ENCODE measurements at places on chromosomes 5 and 9.

DNA sequence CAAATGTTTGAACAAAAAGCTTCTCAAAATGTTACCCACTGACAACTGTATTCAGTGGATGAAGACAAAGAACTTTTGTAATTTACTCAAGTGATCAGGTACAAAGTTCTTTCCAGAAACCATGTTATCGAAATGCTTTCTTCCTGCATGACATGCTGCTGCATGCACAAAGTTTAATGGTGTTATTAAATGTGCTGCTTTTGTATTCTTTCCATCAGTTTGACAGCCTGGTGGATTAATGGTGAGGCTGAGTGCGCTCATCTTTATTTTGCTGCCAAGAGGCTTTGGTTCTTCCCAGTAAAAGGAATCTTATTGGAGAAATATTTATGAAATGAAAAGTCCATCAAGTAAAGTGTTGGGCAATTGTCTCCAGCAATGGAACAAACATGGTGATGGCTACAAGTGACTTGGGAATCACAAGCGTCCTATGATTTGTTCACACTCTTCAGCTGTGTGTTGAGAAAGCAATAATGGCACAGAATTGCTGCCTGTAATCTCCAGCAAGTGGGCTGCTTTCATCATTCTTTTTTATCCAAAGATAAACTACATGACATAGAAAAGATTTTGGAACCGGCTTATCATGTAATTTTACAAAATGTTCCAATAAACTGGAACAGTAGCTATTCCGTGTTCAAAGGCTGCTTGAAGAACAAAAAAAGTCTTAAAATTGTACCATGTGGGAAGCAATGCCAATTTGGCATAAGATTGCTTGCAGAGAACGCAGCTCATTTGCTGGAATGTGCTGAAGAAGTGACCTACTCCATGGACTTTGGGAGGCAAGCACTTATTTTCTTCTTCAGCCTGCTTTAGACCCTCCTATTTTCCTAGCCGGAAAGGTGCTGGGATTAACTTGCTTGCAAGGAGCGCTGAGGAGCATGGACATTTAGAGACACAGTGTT lies 153.1 kb downstream of the HSD17B3 start:
- DNase-seq = no peak

DNA sequence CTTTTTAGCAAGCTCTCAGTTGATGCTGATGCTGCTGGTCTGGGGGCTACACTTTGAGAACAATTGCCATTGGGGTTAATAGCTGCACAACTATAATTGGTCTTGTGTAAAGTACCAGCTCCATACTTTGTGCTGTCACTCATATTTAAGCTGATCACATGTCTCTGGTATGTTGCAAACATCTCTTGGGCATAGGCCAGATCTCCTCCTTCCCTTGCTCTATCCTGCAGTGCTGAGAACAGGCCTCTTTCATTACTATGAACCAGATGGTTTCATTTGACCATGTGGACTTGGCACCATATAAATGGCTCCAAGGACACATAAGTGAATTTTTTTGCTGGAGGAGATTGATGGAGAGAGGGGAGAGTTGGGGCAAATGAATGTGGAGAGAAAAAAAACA lies 48.4 kb downstream of the DMRT2 start:
- DNase-seq = no peak

- peak; percentile 14 for DNase-seq
Observed at GRCh38 chr5:157143127-157143971, 684 bp upstream of the MED7 start.

DNA sequence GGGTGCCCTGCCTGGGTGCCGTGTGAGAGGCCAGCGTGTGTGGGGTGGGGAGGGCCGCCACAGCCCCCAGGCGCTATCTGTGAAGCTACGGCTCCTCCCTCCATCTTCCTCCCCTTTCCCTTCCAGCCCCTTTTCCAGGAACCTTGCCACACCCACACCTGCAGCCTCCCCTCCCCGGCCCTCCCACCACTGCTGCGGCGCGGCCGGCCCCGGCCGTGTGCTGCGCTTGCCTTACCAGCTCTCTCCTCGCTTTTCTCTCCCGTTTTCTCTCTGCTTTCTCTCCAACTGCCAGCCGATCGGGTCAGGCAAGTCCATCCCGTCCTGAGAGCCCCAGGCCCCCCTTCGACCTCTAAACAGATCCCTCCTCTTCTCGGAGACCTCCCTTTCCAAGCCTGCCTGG lies 21.4 kb downstream of the GOLGA2 start:
- no peak for DNase-seq

- peak; percentile 72 for DNase-seq
Observed at GRCh38 chr5:57209316-57210040, 35.6 kb downstream of the GPBP1 start.

DNA sequence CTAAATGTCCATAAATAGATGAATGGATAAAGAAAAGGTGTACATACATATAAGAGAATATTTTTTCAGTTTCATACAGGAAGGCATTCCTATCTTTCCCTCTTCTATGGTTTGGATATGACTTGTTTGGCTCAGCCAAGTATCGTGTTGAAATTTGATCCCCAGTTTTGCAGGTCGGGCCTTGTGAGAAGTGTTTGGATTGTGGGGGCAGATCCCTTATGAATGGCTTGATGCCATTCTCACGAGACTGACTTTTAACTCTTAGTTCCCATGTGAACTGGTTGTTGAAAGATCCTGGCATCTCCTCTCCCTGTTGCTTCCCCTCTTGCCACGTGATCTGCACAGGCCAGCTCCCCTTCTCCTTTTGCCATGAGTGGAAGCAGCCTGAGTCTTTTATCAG lies 421.1 kb upstream of the FTMT start:
- peak; percentile 1 for DNase-seq

DNA sequence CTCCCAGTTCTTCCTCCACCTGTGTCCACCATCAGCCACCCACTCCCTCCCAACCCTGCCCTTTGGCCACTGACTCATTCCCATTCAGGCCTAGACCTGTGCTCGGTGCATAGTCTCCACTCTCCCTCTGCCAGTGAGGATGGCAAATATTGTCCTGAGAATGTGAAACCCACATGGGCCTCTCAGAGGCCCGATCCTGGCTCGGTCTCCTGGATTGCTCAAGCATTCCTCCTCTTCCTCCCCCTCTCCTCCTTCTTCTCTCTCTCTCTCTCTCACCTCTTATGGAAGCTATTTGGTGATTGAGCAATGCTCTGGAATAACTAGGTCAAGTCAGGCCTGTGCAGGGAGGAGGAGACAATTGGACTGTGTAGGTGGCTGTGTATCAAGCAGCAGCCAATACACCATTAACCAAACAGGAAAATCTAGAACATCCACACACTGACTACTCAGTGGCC lies 99.9 kb downstream of the KLF4 start:
- DNase-seq = peak; percentile 97

DNA sequence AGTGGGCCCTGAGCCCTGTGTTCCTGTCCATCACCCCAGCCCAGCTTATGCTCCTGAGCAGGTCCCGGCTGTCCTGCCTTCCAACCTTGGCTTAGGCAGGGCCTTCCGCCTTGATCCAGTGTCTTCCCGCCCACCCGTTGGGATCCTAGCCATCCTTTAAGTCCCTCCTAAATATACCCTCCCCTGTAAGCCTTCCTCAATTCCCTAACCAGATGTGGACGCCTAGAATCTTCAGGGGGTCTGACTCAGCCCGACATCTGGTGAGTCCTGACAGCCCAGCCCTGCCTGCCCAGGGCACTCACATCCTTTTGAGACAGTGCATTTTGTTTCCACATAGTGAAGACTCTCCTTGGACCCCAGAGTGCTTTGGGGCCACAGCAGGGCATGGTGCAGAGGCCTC lies 23.7 kb downstream of the SLC6A7 start:
- no peak for DNase-seq

DNA sequence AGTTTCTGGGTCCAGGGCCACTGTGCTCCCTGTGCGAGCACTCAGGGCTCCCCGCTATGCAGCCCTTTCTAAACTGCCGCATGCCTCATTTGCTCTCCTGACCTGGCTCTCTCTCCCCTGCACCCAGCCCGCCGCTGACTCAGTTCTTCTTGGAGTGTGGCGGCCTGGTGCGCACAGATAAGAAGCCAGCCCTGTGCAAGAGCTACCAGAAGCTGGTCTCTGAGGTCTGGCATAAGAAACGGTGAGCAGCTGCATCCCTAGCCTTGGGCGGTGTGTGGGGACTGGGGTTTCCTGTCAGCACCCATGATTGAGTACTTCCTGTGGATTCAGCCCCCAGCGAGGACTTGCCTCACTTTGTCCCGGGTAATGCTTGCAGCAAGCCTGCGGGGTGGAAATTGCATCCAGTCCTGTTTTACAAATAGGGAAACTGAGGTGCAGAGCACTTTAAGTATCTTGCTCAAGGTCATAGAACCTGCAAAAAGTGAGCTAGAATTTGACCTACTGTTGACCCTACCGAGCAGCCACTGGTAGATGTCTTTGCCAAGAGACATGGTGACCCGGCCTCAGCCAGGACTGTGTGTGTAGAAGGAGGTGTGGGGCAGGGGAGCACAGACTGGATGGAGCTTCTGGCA lies 27.9 kb downstream of the USP20 start:
- peak; percentile 96 for DNase-seq

DNA sequence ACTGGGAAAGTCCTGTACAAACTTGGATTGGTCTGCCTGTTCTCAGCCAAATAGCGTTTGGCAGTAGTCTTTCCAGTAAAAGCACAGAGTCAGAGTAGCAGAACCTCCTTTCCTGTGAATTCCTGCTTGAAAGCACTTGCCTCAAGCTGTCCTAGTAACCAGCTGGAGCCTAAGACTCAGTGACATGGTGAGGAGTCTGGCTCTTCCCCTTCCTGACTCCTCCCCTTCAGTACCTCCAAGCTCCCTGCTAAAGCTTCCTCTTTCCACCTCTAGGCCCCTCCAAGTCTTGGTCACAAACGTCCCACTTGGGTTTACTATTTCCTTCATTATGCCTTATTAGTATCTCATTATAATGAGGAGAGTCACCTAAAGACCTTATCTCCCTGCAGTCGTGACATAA lies 21.4 kb upstream of the FAM81B start:
- no peak for DNase-seq

DNA sequence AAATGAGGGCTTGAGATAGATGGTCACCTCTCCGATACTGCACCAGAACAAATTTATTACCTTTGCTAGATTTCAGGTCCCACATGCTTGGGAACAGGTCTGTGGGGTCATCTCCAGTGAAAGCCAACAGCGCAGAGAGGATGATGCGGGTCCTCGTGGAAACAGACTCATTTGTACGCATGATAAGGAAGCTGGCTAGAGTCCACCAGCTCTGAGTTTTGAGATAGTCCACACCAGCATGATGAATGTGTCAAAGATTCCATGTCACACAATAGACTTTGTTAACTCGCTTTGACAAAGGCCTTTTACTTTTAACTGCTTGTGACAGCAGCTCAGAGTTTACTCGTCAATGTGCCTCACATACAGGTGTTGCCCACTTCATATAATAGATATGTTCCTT lies 105.4 kb upstream of the TBCA start:
- peak; percentile 67 for DNase-seq

- peak; percentile 83 for DNase-seq
Observed at GRCh38 chr9:2424619-2425033, 197.0 kb upstream of the VLDLR start.

DNA sequence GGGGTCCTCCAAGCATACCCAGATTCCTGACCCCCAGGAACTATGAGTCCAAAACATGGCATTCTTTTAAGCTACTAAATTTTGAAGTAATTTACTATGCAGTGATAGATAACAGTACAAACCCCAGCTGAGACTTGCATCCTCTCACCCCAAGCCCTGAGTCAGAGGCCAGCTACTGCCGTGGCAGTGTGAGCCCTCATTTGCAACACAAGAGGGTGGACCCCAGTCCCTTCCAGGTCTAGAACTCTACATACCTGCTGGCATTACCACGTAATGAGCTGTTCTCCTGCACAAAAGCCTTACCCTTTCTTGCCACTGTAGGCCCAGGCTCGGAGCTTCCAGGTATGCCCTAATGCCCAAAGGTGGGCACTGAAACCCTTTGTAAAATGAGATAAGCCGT lies 108.6 kb upstream of the ERCC6L2 start:
- DNase-seq = no peak

DNA sequence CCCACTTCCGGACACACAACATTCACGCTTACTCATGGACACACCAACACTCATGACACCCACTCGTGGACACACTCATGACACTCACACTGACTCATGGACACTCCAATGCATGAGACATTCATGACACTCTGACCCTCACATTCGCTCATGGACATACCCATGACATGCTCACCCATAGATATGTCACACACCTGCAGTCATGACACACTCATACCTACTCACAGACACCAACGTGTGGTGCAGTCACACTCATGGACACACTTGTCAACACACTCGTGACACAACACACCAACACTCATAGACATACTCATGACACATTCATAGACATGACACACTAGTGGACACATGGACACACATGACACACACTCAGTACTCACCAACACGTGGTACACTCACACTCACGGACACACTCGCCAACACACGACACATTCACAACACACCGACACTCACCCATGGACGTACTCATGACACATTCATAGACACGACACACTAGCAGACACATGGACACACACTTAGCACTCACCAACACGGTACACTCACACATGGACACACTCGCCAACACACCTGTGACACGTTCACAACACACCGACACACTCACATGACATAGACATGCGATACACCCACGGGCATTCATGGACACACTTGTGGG lies 73.4 kb downstream of the PHF2 start:
- DNase-seq = no peak

DNA sequence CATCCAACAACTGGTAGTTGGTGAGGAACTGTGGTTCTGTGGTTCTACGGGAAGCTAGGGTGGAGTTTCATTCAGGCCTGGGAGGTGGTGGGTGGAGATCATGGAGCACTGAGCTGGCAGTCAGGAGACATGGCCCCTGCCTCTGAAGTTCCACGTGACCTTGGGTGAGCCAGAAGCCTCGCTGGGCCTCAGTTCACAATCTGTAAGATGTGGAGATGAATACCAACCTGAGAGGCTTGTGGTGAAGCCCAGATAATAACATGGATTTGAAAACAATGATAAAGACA lies 177.9 kb downstream of the MACROH2A1 start:
- peak; percentile 45 for DNase-seq

GRCh38 chr5:95940758-95941682 lies 20.6 kb downstream of the ELL2 start:
- no peak for DNase-seq

DNA sequence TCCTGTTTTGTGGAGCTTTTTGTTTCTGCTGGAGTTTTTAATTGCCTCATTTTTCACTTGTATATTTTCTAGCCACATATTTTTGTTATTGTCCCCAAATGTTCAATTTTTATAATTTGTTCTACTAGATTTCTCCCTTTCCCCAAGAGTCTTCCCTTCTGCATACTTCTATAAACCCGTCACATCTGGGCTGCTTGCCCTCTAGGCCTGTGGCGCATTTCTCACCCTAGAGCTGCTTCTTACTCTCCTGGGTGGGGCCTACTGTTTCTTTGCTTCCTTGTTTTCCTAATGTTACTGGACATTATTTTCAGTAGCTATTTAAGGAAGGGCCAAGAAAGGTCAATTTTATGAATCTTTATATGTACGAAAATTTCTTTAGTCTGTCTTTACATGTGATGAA lies 51.5 kb downstream of the NXNL2 start:
- no peak for DNase-seq

- no peak for DNase-seq
Observed at GRCh38 chr5:23001120-23001519, 148.0 kb upstream of the CDH12 start.

Data from amniotic epithelial cell (primary cell).